ENCODE measurements at places on chromosomes 16 and 17. TPM values are rescaled to one million over a fixed set of nuclear protein-coding genes. Genes with fewer than 3 reads are reported as not detected.

Gene PTGES3L
- not detected for total RNA-seq

Gene CBX8
- 2.0 TPM for total RNA-seq

Gene GCGR
- total RNA-seq, result not detected

Gene NPIPA5
- under 0.01 TPM for total RNA-seq

Gene LDHD
- total RNA-seq, result 0.39 TPM

Gene TRAF7
- total RNA-seq, result 61.0 TPM

Gene SYCE1L
- total RNA-seq, result not detected

Gene C16orf89
- not detected for total RNA-seq

Gene ATXN7L3
- total RNA-seq, result 39.5 TPM

Gene TEX14
- 0.73 TPM for total RNA-seq

Gene SLC16A13
- total RNA-seq, result 0.39 TPM

Gene HSPB9
- not detected for total RNA-seq

Gene CRYM
- total RNA-seq, result 0.59 TPM

Gene LGALS9B
- total RNA-seq, result not detected

Gene PABPN1L
- total RNA-seq, result not detected

Gene CEP295NL
- 2.9 TPM for total RNA-seq

Gene MMP2
- 531 TPM for total RNA-seq

Gene CES5A
- total RNA-seq, result not detected

Gene CLDN9
- not detected for total RNA-seq

Gene ATP6V0C
- 19.2 TPM for total RNA-seq

Gene CCL16
- total RNA-seq, result not detected

Gene NME1
- 164 TPM for total RNA-seq

Gene HS3ST6
- not detected for total RNA-seq

Gene CHP2
- not detected for total RNA-seq

Gene SOX9
- total RNA-seq, result 0.37 TPM

Gene CDH8
- not detected for total RNA-seq

Gene TOP2A
- 90.4 TPM for total RNA-seq

Gene ANKRD40CL
- total RNA-seq, result not detected

Gene TERB1
- not detected for total RNA-seq

Gene DHRS11
- 5.1 TPM for total RNA-seq

Gene CNOT1
- total RNA-seq, result 112 TPM

Gene TBC1D26
- total RNA-seq, result not detected

Gene SLFN12L
- 0.37 TPM for total RNA-seq

Gene EVI2A
- 6.5 TPM for total RNA-seq

Gene SNTB2
- total RNA-seq, result 47.3 TPM

Gene LRRC36
- not detected for total RNA-seq

Gene KRT28
- total RNA-seq, result not detected

Gene PDE6G
- total RNA-seq, result not detected

Gene KRT40
- not detected for total RNA-seq

Gene SDR42E2
- total RNA-seq, result under 0.01 TPM

Gene GNG13
- not detected for total RNA-seq

Gene RUSF1
- 61.0 TPM for total RNA-seq

Gene TMIGD1
- total RNA-seq, result not detected

Gene GOSR1
- 18.7 TPM for total RNA-seq

Gene MT4
- not detected for total RNA-seq

Gene GPR139
- total RNA-seq, result not detected

Gene KRTAP9-8
- not detected for total RNA-seq

Gene CFAP97D1
- total RNA-seq, result under 0.01 TPM

Gene GRIN2A
- total RNA-seq, result 1.1 TPM

Gene DHRS7C
- not detected for total RNA-seq

Gene CES1
- total RNA-seq, result 2.6 TPM

Gene ENPP7
- total RNA-seq, result not detected

Gene CD300E
- not detected for total RNA-seq

Measured in subcutaneous preadipocyte (primary cell).